ENCODE measurements at places on chromosomes 3 and 15. TPM values are rescaled to one million over a fixed set of nuclear protein-coding genes. Genes with fewer than 3 reads are reported as not detected.

GRCh38 chr3:141280690-141281089 lies 49.1 kb downstream of the PXYLP1 start:
- peaks cover 7% of the 10 kb centered on the region for H3K4me1 ChIP-seq
- DNase-seq, result no peak
- peaks cover 11% of the 10 kb centered on the region for H3K36me3 ChIP-seq
- H3K27ac ChIP-seq, result no peak overlapping the region

- no peaks in the 10 kb centered on the region for H3K36me3 ChIP-seq
- H3K27me3 ChIP-seq, result no peaks in the 10 kb centered on the region
- no peak overlapping the region for H3K4me3 ChIP-seq
- no peak overlapping the region for H3K27ac ChIP-seq
- DNase-seq, result no peak
- peaks cover 5% of the 10 kb centered on the region for H3K4me1 ChIP-seq
These were observed 326.2 kb downstream of the CTNNB1 start for GRCh38 chr3:41525303-41526064.

DNA sequence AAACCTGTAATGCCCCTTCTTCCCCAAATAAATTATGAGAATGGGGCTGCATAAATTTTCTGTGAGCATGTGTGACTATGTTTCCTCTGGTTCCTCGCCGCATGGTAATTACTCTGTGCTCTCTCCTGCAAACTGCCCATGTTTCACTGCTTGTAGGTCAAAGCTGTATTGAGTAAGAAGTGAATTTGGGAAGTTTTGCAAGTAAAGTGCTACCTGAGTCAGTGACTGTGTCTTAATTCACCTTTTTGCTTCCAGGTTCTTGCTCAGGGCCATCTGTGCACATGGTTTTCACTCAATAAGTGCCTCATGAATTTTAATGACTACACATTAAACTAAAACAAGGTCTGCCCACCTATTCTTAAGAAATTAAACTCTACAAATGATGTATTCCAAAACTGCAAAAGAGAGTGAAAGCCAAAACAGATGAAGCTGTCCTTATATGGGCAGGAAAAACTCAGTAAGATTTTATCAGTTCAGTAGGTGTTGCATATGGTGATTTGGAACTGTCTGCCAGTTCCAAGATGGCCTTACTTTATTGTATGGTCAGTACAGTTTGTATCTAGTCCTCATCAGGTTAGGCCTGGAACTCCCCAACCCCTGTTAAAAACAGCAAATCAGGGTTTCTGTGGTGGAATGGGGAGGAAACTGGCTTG lies 100.0 kb downstream of the LPP start:
- no peak overlapping the region for H3K4me3 ChIP-seq
- H3K36me3 ChIP-seq, result peaks cover 27% of the 10 kb centered on the region
- no peak for DNase-seq
- H3K27me3 ChIP-seq, result peaks cover 2% of the 10 kb centered on the region
- peak overlapping the region; percentile 89 for H3K27ac ChIP-seq
- H3K4me1 ChIP-seq, result peaks cover 52% of the 10 kb centered on the region

DNA sequence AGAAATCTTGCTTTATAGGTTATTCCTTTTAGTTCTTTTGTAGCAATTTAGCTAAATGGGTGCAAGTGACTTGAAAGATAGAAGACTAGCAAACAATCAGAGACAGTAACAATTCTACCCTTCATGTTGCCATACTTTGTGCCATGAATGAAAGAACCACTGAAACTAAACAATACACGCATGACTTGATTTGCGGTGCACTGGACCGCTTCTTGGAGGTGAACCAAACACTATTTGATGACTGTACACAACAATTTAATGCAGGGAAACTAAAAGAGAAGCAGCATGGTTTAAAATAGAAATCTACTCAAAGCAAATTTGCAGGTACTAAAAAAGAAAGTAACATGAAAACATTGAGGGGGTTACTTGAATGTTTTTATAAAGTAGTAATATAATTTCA lies 331.0 kb upstream of the RARB start:
- no peaks in the 10 kb centered on the region for H3K27me3 ChIP-seq
- H3K4me1 ChIP-seq, result no peaks in the 10 kb centered on the region
- no peak for DNase-seq
- no peaks in the 10 kb centered on the region for H3K36me3 ChIP-seq
- H3K27ac ChIP-seq, result no peak overlapping the region

PGBD4 gene
- total RNA-seq, result 3.9 TPM

CFAP20DC gene
- 0.86 TPM for total RNA-seq
